ENCODE measurements at places on chromosomes 13 and 19. TPM values are rescaled to one million over a fixed set of nuclear protein-coding genes. Genes with fewer than 3 reads are reported as not detected.

DNA sequence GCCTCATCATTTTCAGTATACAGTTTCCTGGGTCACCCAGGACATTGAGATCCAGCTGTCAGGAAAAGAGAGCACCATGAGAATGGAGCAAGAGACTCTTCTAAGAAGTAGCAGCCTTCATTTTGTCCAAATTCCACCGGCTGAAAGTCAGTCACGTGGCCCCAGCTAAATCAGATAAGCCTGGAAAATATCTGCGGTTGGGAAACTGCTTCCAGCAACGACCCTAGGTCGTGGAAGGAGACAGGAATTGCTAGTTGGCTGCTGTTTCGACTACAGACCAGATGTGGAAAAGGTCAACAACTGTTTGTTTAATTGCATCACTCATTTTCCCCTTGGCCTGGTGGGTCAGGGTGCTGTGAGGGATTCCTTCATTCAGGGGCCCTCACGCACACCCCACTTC lies 107.0 kb downstream of the ZNF536 start:
- no peaks in the 10 kb centered on the region for H3K36me3 ChIP-seq
- no peak overlapping the region for H3K4me3 ChIP-seq
- no peak for DNase-seq
- H3K4me1 ChIP-seq: no peaks in the 10 kb centered on the region
- no peaks in the 10 kb centered on the region for H3K27me3 ChIP-seq

GRCh38 chr19:44602081-44602480 lies 11.3 kb upstream of the IGSF23 start:
- no peaks in the 10 kb centered on the region for H3K27me3 ChIP-seq
- H3K27ac ChIP-seq: no peak overlapping the region
- H3K4me3 ChIP-seq: no peak overlapping the region
- peak; percentile 70 for DNase-seq

- no peak overlapping the region for H3K27ac ChIP-seq
- H3K4me3 ChIP-seq: no peak overlapping the region
- DNase-seq: no peak
- no peaks in the 10 kb centered on the region for H3K4me1 ChIP-seq
Measured at GRCh38 chr19:46390866-46391265, 22.5 kb downstream of the CCDC8 start.

DNA sequence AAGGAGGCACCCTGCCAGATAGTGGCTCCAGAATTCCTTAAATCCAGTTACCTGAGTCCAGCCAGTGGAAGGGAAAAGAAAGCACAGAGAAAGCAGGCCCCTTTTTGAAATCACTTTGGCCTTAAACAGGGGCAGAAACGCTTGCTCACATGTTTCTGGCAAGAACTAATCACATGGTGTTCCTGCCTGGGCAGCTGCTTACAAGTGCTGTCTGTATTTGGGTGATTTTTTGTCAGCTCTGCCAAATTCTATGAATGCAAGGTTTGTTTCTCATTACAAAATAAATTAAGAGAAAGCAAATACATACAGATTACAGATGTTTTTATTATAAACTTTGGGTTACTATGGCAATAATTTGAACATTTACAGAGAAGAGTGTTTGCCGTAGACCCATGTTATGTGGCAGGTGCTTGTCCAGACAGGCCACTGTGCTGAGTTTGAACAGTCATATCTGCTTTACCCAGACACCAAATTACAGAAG lies 1237.8 kb downstream of the SLITRK5 start:
- H3K36me3 ChIP-seq: no peaks in the 10 kb centered on the region
- no peaks in the 10 kb centered on the region for H3K27me3 ChIP-seq
- DNase-seq: peak; percentile 9
- H3K27ac ChIP-seq: no peak overlapping the region
- no peak overlapping the region for H3K4me3 ChIP-seq

- no peak overlapping the region for H3K4me3 ChIP-seq
- DNase-seq: no peak
- H3K4me1 ChIP-seq: no peaks in the 10 kb centered on the region
Measured at GRCh38 chr19:16159655-16160054, 13.7 kb downstream of the CIB3 start.

GRCh38 chr13:25690582-25690981 lies 318.8 kb downstream of the ATP8A2 start:
- H3K4me3 ChIP-seq: no peak overlapping the region
- no peaks in the 10 kb centered on the region for H3K4me1 ChIP-seq
- no peaks in the 10 kb centered on the region for H3K36me3 ChIP-seq
- no peak overlapping the region for H3K27ac ChIP-seq
- DNase-seq: no peak

ZFR2 gene
- total RNA-seq: not detected

GRCh38 chr13:28586439-28587173 lies 72.3 kb upstream of the POMP start:
- H3K27me3 ChIP-seq: no peaks in the 10 kb centered on the region
- H3K4me1 ChIP-seq: no peaks in the 10 kb centered on the region
- no peaks in the 10 kb centered on the region for H3K36me3 ChIP-seq
- H3K27ac ChIP-seq: no peak overlapping the region
- H3K4me3 ChIP-seq: no peak overlapping the region

GRCh38 chr19:19562665-19563347 lies 24.7 kb downstream of the CILP2 start:
- no peaks in the 10 kb centered on the region for H3K36me3 ChIP-seq
- DNase-seq: no peak
- no peaks in the 10 kb centered on the region for H3K4me1 ChIP-seq
- no peak overlapping the region for H3K27ac ChIP-seq
- no peak overlapping the region for H3K4me3 ChIP-seq
- no peaks in the 10 kb centered on the region for H3K27me3 ChIP-seq

TMPRSS9 gene
- not detected for total RNA-seq

GRCh38 chr13:44132710-44133109 lies 240.9 kb upstream of the SERP2 start:
- H3K27me3 ChIP-seq: no peaks in the 10 kb centered on the region
- H3K27ac ChIP-seq: no peak overlapping the region
- H3K4me1 ChIP-seq: peaks cover 7% of the 10 kb centered on the region

GRCh38 chr19:50461066-50461875 lies 15.0 kb upstream of the EMC10 start:
- no peak overlapping the region for H3K27ac ChIP-seq
- H3K36me3 ChIP-seq: no peaks in the 10 kb centered on the region
- H3K4me1 ChIP-seq: no peaks in the 10 kb centered on the region

- no peak overlapping the region for H3K27ac ChIP-seq
- H3K4me3 ChIP-seq: no peak overlapping the region
- peaks cover 26% of the 10 kb centered on the region for H3K4me1 ChIP-seq
- no peaks in the 10 kb centered on the region for H3K36me3 ChIP-seq
Measured at GRCh38 chr13:40549500-40550094, 116.8 kb downstream of the FOXO1 start.

GRCh38 chr19:54209811-54210494 lies 9.3 kb downstream of the RPS9 start:
- H3K4me1 ChIP-seq: peaks cover 65% of the 10 kb centered on the region
- peak overlapping the region; percentile 94 for H3K27ac ChIP-seq
- H3K27me3 ChIP-seq: no peaks in the 10 kb centered on the region
- H3K36me3 ChIP-seq: peaks cover 20% of the 10 kb centered on the region
- H3K4me3 ChIP-seq: no peak overlapping the region

- no peak for DNase-seq
- no peak overlapping the region for H3K4me3 ChIP-seq
- H3K27me3 ChIP-seq: no peaks in the 10 kb centered on the region
- H3K4me1 ChIP-seq: no peaks in the 10 kb centered on the region
- no peak overlapping the region for H3K27ac ChIP-seq
Measured at GRCh38 chr13:107332188-107332587, 764.3 kb upstream of the ARGLU1 start.

- peaks cover 28% of the 10 kb centered on the region for H3K4me1 ChIP-seq
- H3K27me3 ChIP-seq: no peaks in the 10 kb centered on the region
- no peak for DNase-seq
- no peaks in the 10 kb centered on the region for H3K36me3 ChIP-seq
- H3K4me3 ChIP-seq: no peak overlapping the region
Measured at GRCh38 chr19:33383720-33384292, 10.3 kb downstream of the CEBPG start.

DNA sequence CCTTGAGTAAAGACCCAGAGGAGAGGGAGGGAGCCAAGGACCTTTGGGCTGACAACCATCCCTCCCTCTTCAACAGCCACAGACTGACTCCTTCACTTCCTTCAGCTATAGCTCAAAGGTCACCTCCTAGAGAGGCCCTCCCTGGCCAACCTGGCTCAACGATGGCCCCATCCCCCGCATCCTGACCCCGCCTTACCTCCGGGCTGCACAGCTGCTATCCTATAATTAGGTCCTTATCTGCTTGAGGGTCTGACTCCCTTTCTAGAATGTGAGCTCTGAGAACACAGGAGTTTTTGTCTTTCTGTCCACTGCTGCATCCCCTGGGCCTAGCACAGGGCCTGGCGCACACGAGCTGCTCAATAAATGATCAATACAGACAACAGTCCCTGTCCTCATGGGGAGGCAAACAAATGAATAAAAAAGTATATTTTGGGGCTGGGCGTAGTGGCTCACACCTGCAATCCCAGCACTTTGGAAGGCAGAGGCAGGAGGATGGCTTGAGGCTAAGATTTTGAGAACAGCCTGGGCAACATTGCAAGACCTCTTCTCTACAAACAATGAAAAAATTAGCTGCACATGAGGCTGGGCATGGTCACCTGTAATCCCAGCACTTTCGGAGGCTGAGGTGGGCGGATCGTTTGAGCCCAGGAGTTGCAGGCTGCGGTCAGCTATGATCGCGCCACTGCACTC lies 6.6 kb upstream of the LGALS4 start:
- H3K27ac ChIP-seq: no peak overlapping the region
- H3K36me3 ChIP-seq: peaks cover 12% of the 10 kb centered on the region
- H3K27me3 ChIP-seq: no peaks in the 10 kb centered on the region

ZNF20 gene
- 4.9 TPM for total RNA-seq

LILRA1 gene
- total RNA-seq: not detected

GRCh38 chr19:45769821-45770191 lies 754 bp upstream of the SIX5 start:
- H3K4me1 ChIP-seq: peaks cover 71% of the 10 kb centered on the region
- no peaks in the 10 kb centered on the region for H3K36me3 ChIP-seq
- peak; percentile 60 for DNase-seq
- H3K4me3 ChIP-seq: no peak overlapping the region

DNA sequence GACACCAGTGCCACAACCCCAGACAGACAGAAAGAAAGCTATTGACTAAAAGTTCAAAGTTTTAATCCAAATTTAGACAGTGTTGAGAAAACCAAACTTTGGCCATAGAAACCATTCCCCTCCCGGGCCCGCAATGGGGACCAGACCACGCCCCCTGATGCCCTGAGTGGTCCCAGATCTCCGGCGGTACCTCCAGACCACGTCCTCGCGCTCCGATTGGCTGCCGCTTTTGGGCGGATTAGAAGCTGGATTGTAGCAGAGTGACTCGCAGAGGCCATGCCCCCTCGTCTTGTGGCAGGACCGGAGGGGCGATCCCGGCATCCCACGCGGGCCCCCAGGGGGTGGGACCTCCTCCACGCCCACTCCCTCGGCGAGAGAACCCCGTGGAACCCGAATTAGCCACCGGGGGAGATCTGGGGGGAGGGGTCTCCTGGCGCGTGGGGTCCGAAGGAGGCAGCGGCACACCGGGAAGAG lies 797 bp upstream of the HSD17B14 start:
- H3K4me3 ChIP-seq: no peak overlapping the region
- no peak overlapping the region for H3K27ac ChIP-seq
- peaks cover 22% of the 10 kb centered on the region for H3K4me1 ChIP-seq
- no peaks in the 10 kb centered on the region for H3K36me3 ChIP-seq
- no peaks in the 10 kb centered on the region for H3K27me3 ChIP-seq

JAK3 gene
- 3.1 TPM for total RNA-seq

- no peaks in the 10 kb centered on the region for H3K27me3 ChIP-seq
- H3K36me3 ChIP-seq: no peaks in the 10 kb centered on the region
- no peak overlapping the region for H3K4me3 ChIP-seq
Measured at GRCh38 chr13:36038785-36039555, 92.2 kb downstream of the DCLK1 start.

DNA sequence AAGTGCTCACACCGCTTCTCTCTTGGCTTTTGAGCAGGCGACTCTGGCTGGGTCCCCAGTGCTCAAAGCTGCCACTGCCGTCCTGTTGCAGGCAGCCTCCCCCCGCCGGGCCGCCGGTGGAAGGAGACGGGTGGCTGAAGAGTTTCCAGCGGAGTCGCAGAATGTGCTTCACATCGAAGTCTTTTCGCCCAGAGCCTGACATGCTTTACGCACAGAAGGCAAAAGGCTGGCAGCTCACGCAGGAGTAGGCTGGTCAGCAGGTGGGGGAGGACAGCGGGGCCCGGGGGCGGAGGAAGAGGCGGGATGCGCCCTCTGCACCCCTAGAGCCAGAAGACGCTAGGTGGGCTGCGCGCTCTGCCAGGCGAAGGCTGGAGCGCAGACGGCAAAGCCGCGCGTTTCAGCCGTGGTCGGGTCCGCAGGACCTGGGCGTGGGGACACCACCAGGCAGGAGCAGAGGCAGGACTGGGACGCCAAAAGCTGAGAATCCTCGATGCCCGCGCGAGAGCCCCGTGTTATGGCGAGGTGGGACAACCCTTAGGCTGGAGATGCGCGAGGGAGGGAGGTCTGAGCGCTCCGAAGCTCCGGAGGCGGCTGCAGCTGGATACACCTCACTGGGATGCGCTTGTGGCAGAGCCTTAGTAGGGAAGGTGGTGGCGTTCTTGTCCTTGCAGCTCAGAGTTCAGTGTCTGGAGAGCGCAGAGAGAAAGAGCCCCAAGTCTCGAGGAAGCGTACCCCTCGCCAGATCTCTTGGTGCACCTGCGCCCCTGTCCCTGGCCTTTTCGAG lies at the start of gene ATXN8OS:
TSS of gene ATXN8OS (plus strand) at position 329 of the 784 bp plus-strand sequence.
- H3K27ac ChIP-seq: no peak within 1 kb of the TSS
- no peaks in the 10 kb centered on the region for H3K27me3 ChIP-seq
- H3K4me1 ChIP-seq: peaks cover 9% of the 10 kb centered on the region
- H3K36me3 ChIP-seq: no peaks in the 10 kb centered on the region
- DNase-seq: peak; percentile 6

- no peak overlapping the region for H3K27ac ChIP-seq
- H3K4me3 ChIP-seq: no peak overlapping the region
- H3K27me3 ChIP-seq: no peaks in the 10 kb centered on the region
- DNase-seq: no peak
- H3K4me1 ChIP-seq: peaks cover 14% of the 10 kb centered on the region
Measured at GRCh38 chr19:17869114-17869608, 2.6 kb upstream of the SLC5A5 start.

DNA sequence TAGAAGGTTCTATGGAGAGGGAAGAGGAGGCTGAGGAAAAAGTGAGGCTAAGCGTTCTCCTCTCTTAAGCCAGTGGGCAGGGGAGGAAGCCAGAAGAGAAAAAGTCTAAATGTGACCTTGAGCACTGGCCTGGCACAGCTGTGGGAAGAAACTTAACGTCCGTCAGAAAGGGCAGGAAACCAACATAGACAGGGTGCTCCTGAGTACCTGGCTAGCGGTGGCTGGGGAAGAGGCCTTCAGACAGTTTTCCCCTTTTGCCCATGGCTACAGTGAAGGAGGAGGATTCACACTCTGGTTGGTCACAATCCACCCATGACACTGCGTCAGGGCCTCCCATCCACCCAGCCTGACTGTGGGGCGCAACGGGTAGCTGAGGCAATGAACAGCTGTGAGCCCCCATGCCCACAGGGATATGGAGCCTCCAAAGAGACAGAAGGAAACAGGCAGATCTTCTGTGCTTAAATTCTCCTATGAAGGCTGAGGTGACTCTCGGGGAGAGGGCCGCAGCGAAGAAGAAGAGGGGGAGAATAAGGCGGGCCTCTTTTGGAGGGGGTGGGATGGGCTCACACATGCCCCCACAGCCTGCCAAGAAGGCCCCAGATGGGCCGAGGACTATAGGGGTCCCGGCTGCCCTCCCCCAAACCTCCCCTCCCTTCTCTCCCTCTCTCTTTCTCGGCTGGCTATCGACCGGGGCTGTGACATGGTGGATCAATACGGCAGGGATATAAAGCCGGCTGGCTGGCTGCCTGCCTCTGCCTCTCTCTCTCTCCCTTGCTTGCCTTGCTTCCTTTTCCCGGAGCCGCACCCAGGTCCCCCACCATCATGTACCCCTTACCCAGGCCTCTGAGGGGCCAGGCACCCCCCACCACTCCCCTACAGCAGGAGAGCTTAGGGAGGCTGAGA lies 19.8 kb upstream of the POU2F2 start:
- H3K4me1 ChIP-seq: peaks cover 43% of the 10 kb centered on the region
- H3K36me3 ChIP-seq: no peaks in the 10 kb centered on the region
- DNase-seq: peak; percentile 31
